Activated T-cell treated with anti-CD3 and anti-CD28 coated beads, Interleukin-2, amount 50 U/mL, for 72 hours (primary cell): ENCODE measurements at places on chromosomes 6 and 20. TPM values are rescaled to one million over a fixed set of nuclear protein-coding genes. Genes with fewer than 3 reads are reported as not detected.
A peak's percentile ranks its signal among the peaks of the same experiment; 100 is the strongest.

DNA sequence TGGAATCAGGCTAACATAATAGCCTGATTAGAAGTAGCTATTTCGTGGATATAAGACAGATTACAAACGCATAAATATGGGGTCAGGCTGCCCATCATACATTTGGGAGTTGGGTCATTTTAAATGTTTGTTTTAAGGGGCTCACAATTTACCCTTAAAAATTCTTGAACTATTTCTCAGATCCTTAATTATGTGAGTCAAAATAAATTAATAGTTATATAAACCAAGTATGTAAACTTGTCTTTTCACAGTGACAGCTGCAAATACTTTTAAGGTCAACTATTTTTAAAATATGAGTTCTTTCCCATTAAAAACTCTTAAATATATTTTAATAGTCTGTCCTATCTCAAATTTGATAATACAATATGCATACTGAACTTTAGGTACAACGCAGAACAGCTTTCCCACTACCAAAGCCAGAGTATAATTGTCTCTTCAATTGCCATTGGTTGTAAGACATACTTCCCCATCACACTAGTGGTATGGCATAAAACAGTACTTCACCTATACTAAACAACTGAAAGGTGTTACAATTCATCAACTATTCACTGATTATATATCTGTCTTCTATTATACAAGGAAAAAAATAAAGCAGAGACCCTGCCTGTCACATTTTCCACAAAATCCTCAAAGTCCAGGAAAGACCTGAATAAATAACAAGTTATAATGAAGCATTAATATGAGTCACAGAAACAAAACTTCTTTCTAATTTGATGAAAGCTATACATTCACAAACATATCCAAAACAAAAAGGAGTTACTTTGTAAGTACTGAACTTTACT lies 80.8 kb upstream of the COL21A1 start:
- no peaks in the 10 kb centered on the region for H3K36me3 ChIP-seq
- H3K4me1 ChIP-seq, result no peaks in the 10 kb centered on the region
- no peak for DNase-seq
- H3K27ac ChIP-seq, result peak overlapping the region; percentile 24
- H3K27me3 ChIP-seq, result no peaks in the 10 kb centered on the region
- no peak overlapping the region for H3K4me3 ChIP-seq

- H3K27me3 ChIP-seq, result peaks cover 19% of the 10 kb centered on the region
- no peak for DNase-seq
- no peak overlapping the region for H3K4me3 ChIP-seq
- no peak overlapping the region for H3K27ac ChIP-seq
These were observed 432 bp upstream of the KHDRBS2 start for GRCh38 chr6:62286470-62286843.

DNA sequence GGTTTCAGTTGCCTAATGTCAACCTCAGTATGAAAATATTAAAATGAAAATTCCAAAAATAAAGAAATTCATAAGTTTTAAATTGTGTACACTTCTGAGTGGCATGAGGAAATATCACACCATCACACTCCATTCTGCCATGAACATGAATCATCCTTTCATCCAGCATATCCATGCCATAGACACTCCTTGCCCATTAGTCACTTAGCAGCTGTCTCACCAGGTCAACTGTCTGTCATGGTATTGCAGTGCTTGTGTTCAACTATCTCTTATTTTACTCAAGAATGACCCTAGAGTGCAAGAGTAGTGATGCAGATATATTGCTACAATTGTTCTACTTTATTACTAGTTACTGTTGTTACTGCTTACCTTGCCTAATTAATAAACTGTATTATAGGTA lies 712.4 kb downstream of the EPHA7 start:
- no peaks in the 10 kb centered on the region for H3K27me3 ChIP-seq
- H3K27ac ChIP-seq, result no peak overlapping the region
- no peaks in the 10 kb centered on the region for H3K36me3 ChIP-seq
- H3K4me3 ChIP-seq, result no peak overlapping the region
- no peak for DNase-seq

The MYH7B gene
- 1.2 TPM for total RNA-seq

The TINAG gene
- total RNA-seq, result not detected

The PDYN gene
- total RNA-seq, result not detected

The MAS1 gene
- total RNA-seq, result not detected

DNA sequence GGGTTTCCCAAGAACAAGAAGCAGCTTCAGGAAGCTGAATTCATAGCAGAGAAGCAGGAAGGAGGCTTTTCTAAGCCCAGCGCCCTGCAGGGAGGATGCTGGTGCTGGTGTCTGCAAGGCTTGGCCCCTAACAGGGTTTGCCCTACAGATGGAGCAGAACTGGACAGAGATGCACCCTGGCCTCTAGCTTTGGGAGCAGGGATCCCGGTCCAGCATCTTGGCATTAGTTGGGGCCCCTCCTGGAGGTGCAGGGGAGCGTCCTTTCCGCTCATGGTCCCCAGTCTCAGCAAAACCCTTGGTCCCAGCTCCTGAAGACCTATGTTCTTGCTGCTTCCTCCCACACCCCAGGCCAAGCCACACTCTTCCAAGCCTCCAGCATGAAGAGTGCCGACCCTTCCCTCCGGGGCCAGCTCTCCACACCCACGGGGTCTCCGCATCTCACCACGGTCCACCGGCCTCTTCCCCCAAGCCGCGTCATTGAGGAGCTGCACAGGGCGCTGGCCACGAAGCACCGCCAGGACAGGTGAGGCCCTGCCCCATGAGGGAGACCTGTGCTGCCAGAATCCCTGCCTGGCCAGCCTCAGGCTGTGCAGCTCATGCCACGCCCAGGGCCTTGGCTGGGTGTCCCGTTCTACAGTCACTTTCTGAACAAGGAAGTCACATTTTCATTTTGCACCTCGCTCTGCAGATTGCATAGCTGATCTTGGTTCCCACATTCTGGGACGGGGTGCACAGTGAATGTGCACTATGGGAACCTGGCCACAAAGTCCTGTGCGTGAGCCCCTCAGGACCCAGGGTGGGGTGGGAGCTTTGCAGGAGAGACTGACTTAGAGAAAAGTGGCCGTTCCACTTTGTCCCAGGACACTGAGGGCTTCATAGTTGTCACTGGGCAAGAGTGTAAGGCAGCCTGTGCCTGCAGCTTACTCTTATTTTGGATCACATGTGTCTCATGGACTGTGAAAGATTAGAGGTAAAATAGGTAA lies 160.2 kb downstream of the SYCP2 start:
- H3K27ac ChIP-seq, result no peak overlapping the region
- H3K27me3 ChIP-seq, result no peaks in the 10 kb centered on the region
- no peak overlapping the region for H3K4me3 ChIP-seq
- no peaks in the 10 kb centered on the region for H3K36me3 ChIP-seq
- no peak for DNase-seq
- H3K4me1 ChIP-seq, result no peaks in the 10 kb centered on the region

DNA sequence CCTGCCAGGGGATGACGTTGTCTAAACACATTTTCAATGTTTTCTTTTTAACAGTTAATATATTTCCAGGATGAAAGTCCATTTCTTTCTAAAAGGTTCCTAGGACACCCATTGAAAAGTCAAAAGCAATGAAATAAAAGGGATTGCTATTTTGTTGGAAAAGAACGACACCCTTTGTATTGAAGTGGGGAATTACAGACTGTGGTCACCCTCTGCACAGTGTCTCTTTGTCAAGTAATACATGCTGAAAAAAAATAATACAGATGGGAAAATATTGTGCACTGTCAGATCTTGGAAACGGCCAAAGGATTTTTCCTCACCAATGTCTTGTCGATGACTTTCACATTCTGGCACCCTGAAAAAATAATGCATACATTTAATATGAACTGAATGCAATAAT lies 56.9 kb downstream of the HAO1 start:
- H3K4me3 ChIP-seq, result no peak overlapping the region
- H3K27me3 ChIP-seq, result no peaks in the 10 kb centered on the region
- DNase-seq, result no peak
- H3K27ac ChIP-seq, result no peak overlapping the region

- no peak overlapping the region for H3K27ac ChIP-seq
- H3K4me1 ChIP-seq, result no peaks in the 10 kb centered on the region
- no peak for DNase-seq
- H3K4me3 ChIP-seq, result no peak overlapping the region
These were observed 158.8 kb downstream of the NKAIN2 start for GRCh38 chr6:123962508-123962907.

DNA sequence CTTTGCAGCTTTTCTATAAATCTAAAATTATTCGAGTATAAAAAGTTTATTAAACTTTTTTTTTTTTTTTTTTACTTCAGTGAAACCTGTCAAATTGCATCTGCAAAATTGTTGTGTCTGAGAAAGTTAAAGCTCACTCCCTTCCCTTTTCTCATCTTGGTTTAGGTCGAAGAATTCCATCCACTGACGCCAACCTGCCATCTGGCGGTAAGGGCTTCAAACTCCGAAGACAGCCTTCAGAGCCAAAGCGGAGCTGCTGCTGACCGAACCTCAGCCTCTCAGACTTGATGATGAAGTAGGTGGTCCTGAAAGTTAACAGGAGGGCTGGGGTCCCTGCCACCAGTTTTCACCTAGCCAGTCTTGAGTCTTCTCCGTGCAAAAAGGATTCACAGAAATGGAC lies 29.6 kb upstream of the VAPB start:
- DNase-seq, result no peak
- no peak overlapping the region for H3K4me3 ChIP-seq

The C6orf118 gene
- not detected for total RNA-seq

DNA sequence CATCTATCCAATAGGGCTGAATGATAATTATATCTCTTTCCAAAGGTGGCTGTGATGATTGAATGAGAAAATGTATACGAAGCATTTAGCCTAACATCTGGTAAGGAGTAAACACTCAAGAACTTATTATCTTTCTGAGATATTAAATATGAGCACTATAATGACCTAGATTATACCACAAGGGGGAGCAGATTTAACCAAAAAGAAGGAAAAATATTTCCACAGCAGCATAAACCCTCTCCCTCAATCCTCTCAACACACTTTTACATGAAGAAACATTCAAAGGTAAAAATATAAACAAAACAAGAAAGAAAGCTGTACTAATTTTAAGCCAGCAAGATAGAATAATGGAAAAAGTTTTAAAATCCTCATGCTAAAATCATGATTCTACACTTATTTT lies 68.4 kb downstream of the SHPRH start:
- no peak overlapping the region for H3K4me3 ChIP-seq
- DNase-seq, result no peak
- H3K4me1 ChIP-seq, result no peaks in the 10 kb centered on the region
- peaks cover 9% of the 10 kb centered on the region for H3K36me3 ChIP-seq

The ADAM33 gene
- not detected for total RNA-seq

GRCh38 chr6:7604003-7604402 lies 14.0 kb downstream of the SNRNP48 start:
- peak overlapping the region; percentile 17 for H3K27ac ChIP-seq
- peaks cover 20% of the 10 kb centered on the region for H3K4me1 ChIP-seq
- H3K4me3 ChIP-seq, result peak overlapping the region; percentile 17
- no peaks in the 10 kb centered on the region for H3K27me3 ChIP-seq
- H3K36me3 ChIP-seq, result peaks cover 43% of the 10 kb centered on the region

DNA sequence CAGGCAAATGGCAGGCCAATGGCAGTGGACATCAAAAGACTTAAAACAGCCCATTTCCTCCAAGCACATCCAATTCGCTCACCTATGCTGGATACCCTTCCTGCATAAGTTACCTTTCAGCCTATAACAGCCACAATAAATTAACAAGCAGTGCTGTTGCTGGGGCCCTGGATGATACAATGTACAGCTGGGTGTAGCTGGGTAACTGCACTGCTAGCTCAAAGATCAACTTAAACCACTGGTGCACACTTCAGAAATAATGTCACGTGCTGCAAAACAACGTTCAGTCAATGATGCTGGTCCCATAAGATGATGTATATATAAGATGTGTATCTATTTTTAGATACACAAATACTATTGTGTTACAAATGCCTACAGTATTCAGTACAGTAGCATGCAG lies 13.6 kb downstream of the IL20RA start:
- peaks cover 77% of the 10 kb centered on the region for H3K27me3 ChIP-seq
- H3K4me1 ChIP-seq, result peaks cover 24% of the 10 kb centered on the region
- peak overlapping the region; percentile 3 for H3K27ac ChIP-seq
- H3K4me3 ChIP-seq, result no peak overlapping the region
- no peaks in the 10 kb centered on the region for H3K36me3 ChIP-seq
